Stimulated activated CD8-positive, alpha-beta memory T cell treated with anti-CD3 and anti-CD28 coated beads, Interleukin-4, amount 100 ng/mL, for 1 hour (primary cell): ENCODE measurements at places on chromosomes 16 and 17.

DNA sequence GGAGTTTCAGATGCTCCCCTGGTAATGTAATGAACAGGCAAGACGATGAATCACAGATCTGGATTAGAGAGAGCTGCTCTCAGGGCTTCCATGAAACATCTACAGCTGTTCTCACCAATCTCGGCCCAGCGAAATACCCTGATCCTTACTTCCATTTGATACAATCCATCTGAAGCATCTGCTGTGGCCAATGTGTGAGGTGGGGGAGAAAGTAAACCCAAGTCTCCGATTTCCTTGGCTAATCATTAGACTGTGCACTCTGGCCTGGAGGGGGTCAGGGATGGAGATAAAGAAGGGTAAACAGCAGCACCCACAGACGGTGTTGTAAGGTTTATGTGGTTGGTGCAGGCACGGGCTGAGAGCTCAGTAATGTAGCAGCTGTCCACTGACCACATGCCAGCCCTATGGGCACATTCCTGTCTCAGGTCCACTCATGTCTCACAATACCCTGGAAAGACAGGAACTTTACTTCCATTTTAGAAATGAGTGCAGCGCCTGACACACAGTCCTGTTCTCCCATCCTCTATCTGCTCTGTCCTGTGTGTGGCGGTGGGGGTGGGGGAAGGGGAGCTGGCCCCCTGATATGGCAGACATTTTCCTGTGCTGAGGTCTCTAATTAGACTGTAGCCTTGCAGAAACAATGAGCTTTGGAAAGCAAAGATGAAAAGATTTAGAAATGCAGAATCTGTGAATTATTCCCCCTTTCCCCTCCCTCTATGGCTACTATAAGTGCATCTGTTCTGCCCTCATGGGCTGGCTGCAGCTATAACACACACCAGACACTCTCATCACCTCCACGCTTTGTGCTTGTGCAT, 48.3 kb upstream of the ERN1 start:
- DNase-seq, result no peak

GRCh38 chr17:32333187-32333586, 8.8 kb downstream of the C17orf75 start:
- DNase-seq, result no peak

DNA sequence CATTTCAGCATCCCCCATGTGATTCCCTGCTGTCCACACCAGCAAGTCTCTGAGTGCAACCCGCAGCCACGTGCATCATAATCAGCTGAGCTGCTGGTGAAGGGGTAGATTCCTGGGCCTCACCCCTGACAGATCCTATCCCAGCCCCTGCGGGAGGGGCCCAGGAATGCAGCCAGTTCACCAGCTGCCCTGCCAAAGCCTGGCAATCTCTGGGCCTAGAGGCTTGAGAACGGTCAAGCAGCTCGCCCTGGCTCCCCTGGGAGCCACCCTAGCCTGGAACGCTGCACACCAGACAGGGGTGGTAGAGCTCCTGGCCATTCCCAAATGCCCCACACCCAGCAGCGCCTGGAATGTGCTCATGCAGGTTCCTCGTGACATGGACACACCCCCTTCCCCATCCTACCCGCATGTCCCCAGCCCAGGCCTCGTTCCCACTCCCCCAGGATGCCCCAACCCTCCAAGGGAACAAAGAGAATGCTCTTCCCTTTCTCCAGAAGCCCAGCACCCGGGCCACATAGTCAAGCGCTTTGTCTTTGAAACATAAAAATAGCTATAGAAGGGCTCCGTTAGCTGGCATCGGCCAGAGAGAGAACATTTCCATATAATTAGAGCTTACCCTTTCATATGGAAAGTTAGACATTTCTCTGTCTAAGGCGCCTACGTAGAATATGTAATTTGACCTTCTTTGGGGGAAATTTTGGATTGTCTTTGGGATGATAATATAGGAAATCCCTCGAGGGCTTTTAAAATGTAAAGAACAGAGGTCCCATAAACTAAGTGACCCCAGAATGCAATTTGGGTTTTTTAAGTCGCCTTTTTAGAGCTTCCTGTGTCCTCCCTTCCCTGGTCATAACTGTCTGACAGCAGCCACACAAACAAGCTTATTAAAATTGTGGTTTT, 3.4 kb downstream of the CEP295NL start:
- DNase-seq, result no peak

- no peak for DNase-seq
Measured at GRCh38 chr16:11833951-11834695, 17.2 kb downstream of the RSL1D1 start.

DNA sequence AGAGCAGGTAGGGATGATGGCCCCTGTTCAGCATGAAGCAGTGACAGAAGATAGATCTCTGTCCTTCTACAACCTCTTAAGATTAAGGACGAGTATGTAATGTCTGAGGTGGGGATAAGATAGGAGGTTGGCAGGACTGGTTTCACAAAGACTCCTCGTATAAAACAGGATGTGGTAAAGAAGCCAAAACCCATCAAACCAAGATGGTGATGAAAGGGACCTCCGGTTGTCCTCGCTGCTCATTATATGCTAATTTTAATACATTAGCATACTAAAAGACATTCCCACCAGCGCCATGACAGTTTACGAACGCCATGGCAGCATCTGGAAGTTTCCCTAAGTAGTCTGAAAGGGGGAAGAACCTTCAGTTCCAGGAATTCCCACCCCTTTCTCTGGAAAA, 27.3 kb downstream of the MIS12 start:
- DNase-seq, result no peak

- DNase-seq, result no peak
Measured at GRCh38 chr17:70772761-70773160, 603.4 kb downstream of the KCNJ2 start.

DNA sequence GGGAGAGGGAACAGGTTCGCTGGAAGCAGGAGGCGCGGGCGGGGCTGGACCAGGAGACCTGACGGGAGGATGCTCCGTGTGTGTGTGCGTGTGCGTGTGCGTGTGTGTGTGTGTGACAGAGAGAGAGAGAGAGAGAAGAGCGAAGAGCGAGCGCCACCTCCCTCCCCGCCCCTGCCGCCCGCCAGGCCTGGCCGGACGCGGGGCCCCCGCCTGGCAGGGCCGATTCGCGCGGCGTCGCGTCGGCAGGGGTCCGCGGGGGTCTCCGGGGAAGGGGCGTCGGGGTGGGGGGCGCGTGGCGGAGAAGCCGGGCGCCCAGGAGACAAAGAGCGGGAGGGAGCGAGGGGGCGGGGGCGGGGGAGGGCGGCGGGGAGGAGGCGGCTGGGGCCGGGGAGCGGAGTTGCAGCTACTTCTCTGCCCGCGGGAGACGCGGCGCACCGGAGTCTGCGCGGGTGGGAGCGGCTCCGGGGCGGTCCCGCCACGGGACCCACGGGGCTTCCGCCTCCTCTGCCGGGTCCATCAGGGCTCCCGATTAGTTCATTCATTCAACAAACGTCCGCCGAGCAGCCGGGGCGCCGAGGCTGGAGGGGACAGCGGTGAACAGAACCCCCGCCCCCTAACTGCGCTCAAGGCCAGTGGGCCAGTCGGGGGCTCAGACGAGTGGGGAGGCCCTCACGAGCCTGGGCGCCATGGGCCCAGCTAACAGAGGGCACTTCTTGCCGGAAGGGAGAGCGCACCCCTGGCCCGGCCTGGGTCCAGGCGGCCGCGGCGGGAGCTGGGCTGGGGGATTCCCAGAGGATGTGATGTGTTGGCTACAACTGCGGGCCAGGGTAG, at the start of gene SAMD14:
SAMD14 (minus strand) TSS at position 433 of the 831 bp plus-strand sequence. CDS start 5,201 bp downstream, outside the sequence.
- DNase-seq, result no peak

- DNase-seq, result no peak
Measured at GRCh38 chr16:66383551-66383950, 17.1 kb downstream of the CDH5 start.

DNA sequence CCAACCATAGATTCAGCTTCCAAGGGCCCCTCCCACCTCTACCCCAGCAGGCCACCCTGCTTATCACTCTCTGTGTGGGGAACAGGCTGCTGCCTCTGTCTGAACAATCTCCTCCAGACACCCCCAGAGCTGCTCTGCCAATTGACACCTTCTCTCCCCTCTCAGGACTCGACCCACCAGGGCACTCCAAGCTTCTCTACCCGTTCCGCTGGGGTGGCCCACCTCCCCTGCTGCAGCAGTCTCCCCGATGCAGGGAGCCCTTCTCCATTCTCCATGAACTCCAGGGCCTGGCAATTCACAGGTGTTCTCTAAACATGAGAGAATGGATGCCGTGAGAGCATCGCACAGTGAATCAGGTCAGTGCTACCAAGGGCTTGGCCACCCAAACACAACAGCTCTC, 28.3 kb upstream of the FAAP100 start:
- no peak for DNase-seq

DNA sequence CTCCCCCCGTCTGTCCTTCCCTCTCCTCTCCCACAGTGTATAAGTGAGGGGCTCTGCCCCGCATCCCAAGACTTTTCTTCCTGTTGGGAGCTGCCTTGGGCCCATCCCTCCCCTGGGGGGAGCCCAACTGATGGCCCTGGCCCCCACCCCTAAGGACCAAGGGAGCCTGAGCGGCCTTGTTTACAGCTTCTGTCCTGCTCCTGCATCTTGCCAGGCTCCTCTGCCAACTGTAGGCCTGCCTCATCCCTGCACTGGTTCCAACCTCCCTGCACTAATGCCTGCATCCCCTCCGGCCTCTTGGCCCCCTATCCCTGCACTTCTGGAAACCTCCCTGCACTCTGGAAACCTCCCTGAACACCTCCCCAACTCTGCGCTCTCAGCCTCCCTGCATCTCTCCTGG, 1.4 kb upstream of the PAGR1 start:
- no peak for DNase-seq

DNA sequence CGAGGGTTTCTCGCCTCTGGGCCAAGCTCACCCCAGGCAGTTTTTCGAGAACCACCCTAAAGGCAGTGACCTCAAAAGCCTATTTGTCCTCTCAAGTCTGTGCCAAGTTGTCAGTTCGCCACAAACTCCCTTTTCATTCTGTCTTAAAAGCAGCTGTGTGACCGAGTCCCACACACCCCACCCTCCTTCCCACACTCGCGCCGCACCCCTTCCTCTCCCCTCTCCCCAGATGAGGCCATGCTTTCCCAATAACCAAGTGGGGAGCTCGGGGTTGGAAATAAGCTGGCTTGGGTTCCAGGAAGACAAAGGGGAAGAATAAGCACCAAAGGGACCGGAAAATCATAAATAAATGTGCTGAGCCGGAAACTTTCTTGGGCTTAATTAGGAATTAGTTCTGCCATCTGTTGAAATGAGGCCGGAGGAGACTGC, 36.7 kb downstream of the GRIN2C start:
- no peak for DNase-seq

- no peak for DNase-seq
Measured at GRCh38 chr17:36550491-36551417, 6.0 kb downstream of the GGNBP2 start.

DNA sequence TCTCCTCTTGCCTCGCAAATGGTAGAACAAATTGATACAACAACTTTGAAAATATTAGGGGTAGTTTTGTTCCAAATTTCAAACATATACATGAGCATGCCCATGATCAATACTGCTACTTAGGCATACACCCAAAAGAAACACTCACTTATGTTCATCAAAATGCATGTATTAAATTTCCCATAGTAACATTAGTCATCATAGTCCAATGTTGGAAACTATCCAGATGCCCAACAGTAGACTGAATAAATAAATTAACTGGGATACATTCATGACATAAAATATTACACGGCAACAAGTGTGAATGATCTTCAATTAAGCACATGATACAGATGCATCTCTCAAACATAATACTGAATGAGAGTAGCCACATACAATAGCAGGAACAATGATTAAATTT, 391.6 kb downstream of the CDH11 start:
- no peak for DNase-seq

DNA sequence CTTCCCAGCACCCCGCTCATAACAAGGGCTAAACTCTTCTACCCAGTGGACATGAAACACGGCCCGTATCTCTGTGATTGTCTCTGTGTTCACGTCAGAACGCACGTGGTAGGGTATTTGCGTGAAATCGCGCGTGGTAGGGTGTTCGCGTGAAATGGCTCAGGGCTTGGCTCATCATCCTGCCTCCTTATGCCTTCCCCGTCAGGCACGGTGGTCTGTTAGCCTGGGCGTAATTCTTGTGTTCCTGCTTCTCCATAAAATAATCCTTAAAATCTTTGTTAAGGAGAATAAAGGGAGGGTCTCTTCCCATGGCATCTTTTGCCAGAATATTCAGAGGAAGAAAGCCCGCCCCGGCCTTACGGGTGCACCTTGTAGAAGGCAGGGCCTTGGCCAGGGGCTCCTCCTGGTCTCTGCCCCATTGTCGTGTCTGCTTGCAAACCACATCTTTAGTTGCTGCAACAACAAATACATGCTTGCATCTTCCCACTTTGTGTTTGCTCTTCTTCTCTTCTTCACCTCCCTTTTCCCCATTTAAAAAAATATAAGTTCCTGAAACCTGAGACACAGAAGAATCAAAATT, 116.7 kb upstream of the CHMP6 start:
- DNase-seq, result no peak

DNA sequence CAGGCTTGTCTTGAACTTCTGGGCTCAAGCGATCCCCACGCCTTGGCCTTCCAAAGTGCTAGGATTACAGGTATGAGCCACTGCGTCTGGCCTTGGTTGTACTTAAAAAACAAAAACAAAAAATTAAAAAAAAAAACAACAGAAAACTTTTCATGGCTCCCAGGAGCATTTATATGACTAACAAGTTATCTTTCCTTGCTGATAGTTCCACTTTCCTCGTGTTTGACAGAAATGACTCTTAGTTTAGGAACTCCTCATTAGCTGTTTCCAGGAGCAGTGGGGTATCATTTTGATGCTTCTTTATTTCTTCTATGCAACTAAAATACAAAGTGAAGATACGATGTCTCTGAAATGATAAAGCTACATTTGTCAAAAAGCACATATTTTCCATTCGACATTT, 165.4 kb downstream of the PRKCA start:
- no peak for DNase-seq

DNA sequence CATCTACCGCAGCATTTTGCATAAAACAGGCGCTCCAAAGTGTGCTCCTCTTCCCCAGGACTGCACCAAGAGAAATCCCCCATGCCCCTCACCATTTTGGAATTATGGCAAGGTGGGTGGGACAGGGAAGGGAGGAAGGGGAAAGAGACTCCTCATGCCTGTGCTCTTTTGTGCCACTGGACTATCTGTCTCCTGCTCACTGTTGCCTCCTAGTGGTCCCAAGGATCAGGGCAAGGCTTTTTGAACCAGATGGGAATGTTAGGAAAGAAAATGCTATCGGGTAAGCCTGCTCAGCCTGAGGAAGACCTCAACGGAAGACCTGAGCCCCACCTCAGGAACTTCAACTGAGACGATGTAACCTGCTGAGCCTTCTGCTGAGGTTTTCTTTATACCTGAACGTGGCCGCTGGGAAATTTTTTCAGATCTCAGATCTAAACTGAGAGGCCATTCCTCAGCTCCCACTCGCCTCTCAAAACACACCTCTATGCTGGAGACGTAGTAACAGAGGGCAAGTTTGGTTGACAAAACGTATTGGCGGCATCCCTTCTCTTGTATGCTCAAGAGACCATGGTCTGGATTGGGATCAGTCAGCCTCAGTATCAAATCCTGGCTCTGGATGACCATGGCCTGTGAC, 58.3 kb downstream of the SPACA3 start:
- peak; percentile 1 for DNase-seq
